ENCODE measurements at places on chromosomes 6 and 20.
A peak's percentile ranks its signal among the peaks of the same experiment; 100 is the strongest.

- no peak for DNase-seq
Measured at GRCh38 chr6:100665041-100665380, 200.3 kb upstream of the SIM1 start.

GRCh38 chr6:54099225-54099624 lies 12.0 kb upstream of the MLIP start:
- no peak for DNase-seq

- no peak for DNase-seq
Measured at GRCh38 chr6:6283746-6284145, 36.7 kb downstream of the F13A1 start.

GRCh38 chr6:37653933-37654565 lies 43.6 kb downstream of the MDGA1 start:
- DNase-seq, result no peak

DNA sequence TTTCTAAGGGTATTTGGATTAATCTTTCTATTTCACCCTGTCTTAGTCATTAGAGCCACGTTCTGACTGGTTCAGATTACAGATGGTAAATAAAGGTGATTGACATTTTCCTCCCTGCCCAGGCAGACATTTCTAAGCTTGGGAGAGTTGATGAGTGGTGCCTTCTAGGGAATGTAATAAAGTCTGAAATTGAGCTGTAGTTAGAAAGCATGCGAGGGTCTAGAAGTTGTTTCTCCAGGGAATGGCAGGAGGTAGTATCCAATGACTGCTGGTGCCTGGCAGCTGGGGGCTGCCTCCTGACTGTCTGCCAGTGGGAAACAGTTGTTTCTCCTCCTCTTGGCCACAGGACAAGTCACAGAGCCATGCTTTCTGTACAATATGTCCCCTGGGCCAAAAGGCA lies 14.6 kb downstream of the EDN3 start:
- DNase-seq, result no peak

- DNase-seq, result peak; percentile 8
Measured at GRCh38 chr6:127606131-127606562, 29.2 kb downstream of the C6orf58 start.

GRCh38 chr6:146997062-146997461 lies 207.2 kb upstream of the STXBP5 start:
- DNase-seq, result no peak

DNA sequence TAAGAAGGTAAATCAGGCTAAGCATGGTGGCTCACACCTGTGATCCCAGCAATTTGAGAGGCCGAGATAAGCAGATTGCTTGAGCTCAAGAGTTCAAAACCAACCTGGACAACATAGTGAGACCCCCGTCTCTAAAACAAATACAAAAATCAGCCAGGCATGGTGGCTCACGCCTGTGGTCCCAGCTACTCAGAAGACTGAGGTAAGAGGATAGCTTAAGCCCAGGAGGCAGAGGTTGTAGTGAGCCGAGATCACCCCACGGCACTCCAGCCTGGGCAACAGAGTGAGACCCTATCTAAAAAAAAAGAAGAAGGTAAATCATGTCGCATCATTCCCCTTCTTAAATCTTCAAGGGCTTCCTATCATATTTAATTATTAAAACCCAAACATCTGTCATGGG lies 39.0 kb upstream of the PRND start:
- no peak for DNase-seq

- DNase-seq, result no peak
Measured at GRCh38 chr20:1491281-1491840, at the start of gene SIRPB2. SIRPB2 (minus strand) TSS chr20:1491420; CDS start chr20:1491359, 61 bp downstream.

Data from D721Med (cell line).